ENCODE measurements at places on chromosomes 7 and 10.

GRCh38 chr10:59706851-59707797 is 2.5 kb downstream of the SLC16A9 start:
- no peak for DNase-seq

GRCh38 chr10:15735763-15736162 is 16.0 kb upstream of the ITGA8 start:
- no peak for DNase-seq

DNA sequence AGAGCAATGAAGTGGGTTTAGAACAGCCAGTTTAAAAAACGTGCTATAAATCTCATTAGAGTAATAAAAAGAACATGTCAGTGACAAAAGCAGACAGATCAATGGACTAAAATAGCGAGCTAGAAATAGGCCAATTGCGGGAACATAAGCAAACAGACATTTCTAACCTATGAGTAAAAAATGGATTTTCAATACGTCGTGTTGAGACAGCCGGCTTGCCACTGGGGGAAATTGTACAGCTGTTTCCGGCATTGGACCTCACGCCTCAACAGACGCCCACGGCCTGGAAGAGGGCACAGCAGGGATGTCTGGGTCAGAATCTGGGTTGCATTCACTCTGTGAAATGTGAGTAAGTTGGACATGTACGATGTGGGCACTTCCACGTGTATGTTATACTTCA is 92.9 kb downstream of the SVOPL start:
- no peak for DNase-seq

DNA sequence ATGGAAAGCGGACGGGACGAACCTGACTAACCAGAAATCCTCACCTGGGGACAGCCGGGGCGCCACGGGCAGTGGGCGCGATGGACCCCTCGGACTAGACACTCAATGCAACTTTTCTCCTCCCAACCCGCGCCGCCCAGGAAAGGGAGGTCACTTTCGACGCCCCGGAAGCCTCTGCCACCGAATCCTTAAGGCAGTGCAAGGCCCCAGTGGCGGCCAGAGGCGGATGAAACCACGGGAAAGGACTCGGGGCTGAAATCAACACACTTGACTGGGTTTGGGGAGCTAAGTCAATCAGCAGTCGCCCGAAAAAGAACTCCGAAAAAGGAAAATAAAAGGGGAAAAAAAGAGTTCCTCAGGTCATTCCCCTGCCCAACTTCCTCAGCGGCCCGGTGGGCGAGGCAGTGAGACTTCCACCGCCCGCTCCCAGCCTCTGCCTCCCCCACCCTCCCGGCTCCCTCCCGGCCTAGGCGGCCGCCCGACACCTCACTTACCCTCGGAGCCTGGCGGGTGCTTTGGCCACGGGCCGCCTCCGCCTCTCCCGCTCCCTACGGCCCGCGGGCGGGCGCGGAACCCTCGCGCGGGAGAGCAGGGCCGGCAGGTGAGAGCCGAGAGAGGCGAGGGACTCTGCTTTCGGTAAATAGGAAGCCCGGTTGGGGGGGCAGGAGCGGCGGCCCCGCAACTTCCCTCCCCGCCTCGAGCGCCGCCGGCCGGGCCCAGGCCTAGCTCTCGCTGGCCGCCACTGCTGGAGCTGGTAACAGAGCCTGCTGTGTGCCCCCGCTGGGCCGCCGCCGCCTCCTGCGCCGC is 518 bp downstream of the WAPL start:
- DNase-seq: no peak

DNA sequence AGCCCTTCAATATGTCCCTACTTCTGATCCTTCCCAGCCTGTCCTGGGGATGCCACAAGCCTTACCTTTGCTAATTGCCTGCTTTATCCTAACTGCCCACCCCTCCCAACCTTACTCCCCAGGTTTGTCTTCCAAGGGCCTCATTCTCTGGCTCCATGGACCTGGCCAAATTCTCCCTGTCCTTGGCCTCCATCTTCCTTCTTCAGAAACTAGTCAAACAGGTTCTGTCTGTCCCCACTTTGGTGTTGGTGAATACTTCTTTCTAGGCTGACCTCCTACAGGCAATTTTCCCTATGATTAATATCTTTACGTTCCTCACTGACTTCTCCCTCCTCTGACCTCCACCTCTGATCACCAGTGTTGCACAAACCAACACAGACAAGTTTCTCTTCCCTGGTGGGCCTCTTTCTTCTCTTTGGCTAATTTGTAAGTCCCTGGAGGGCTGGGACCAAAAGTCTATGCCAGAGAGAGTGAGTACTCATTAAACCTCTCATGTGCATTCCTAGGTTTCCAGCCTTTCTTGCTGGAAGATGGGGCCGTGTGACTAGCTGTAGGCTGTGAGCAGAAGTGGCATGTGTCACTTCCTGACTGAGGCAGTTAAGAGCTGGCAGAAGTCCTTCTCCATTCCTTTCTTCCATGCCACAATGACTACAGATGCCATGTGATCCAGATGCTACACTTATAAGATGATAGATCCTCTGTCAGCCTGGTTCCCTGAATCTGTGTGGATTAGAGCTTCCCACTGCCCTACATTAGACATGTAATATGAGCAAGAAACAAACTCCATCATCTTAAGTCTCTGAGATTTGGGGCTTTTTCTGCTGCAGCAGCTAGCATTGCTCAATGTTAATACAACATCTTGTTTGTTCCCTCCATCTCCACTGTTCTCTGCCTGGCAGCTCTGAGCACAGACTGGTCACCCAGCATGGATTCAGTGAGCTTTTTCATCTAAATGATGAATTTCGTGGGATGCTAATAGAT is 382.7 kb downstream of the RPS24 start:
- no peak for DNase-seq

DNA sequence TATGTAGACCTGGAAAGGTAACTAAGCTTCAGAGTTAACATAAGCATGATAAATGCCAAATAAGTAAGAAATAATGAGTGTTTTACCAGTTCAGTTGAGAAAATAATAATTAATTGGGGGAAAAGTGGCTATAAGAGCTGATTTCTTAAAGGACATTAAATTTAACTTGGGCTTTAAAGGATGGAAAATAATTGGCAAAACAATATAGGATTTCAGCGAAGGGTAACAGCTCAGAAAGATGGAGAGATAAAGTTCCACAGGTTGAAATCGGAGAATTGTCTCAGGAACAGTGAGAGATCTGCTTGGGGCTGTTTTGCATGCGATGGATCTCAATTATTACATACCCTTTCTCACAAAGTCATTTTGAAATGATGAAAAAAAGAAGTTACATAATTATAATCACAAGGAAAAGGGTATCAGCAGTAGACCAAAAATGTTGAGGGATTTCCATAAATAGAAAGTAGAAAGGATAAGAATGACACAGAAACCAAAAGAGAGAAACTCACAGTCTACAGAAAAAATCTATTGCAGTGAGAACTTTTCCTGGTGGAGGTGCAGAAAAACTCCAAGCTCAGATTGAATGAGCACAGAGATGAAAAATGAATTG is 40.1 kb upstream of the ITGB8 start:
- no peak for DNase-seq

DNA sequence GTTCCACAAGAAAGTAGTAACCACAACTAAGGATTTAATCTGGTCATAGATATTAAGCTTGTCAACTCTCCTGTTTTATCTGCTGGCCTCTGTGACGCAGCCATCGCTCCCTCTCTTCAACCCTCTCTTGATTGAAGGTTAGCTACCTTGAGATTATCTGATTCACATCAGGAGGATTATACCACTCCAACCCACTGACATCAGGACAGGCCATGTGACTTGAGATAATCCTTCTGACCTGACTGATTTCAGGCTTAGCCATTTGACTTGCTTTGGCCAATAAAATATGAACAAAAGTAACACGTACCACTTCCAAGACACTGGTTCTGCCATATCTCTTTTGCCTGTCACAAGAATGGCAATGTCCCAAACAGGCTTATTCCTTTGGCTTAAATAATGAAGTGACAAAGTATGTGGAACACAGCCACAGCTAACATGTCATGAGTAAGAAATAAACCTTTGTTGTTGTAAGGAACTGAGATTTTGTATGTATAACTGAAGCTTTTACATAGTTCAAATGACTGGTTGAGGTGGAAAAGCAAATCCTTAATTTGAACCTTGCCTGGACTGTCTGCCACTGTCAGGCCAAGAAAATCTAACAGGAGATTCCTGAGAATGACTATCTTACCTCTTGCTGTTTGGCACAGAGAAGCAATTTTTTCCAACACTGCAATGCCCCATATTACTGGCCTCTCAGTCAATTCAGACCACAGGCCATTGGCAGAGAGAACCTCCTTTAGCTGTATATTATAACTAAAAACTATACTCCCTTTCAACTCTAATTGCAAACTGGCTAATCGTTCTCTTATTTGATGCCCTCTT is 13.9 kb downstream of the ZNF438 start:
- DNase-seq: no peak

DNA sequence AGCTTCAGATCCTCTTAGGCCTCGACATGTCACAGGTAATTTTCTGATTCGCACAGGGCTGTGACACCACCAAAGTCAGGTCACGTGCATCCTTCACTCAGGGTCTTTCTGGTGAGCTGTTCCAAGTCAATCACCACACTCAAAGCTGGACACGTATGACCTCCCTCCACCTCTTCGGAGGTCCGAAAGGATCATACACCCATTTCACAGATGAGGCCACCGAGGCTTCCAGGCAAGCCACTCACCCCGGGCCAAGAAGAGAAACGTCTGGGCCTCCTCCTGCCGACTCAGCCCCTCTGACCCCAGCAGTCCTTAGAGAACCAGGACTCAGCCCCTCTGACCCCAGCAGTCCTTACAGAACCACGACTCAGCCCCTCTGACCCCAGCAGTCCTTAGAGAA is 74.6 kb downstream of the FOXL3 start:
- DNase-seq: no peak

- DNase-seq: no peak
Observed at GRCh38 chr7:43135129-43135528, 22.7 kb downstream of the HECW1 start.

DNA sequence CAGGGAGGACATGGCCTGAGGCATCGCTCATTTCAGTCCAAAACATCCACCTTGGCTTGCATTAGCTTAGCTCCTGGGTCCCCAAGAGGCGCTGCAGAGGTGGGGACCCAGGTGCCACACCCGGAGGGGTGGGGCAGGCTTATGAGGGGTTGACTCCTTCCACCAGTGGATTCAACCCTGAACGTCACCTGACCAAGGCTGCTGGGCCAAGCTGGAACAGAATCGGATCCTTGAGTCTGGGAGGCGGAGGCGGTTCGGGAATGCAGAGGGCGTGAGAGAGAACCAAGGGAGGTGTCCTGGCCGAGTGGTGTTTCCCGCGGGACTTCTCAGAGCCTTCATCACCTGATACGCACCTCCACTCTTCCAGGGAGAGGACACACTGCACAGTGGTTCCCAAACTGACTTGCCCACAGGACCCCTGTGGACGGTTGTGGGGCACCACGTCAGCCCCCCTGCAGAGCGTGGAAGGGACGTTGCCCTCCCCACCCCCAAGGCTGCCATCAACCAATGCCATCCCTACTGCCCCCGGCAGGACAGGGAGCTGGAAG is 4.5 kb upstream of the MICALL2 start:
- DNase-seq: no peak

DNA sequence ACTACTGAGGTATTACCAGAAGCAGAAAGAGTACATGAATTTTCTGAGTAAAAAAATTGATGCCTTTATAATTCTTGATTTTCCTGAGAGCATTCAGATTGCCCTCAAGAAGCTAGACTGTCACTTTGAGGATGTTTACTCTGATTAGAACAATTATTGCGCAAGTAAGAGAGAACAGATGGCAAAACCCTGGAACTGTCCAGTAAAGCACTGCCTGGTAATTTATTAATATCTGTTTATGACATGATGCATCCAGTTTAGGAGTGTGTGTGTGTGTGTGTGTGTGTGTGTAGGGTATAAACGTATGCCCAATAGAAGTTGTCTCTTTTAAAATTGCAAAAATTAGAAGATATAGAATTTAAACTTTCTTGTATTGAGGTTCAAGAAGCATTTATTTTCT is 379.7 kb downstream of the PHTF2 start:
- no peak for DNase-seq

- no peak for DNase-seq
Observed at GRCh38 chr7:108016841-108017775, 14.1 kb upstream of the LAMB1 start.

DNA sequence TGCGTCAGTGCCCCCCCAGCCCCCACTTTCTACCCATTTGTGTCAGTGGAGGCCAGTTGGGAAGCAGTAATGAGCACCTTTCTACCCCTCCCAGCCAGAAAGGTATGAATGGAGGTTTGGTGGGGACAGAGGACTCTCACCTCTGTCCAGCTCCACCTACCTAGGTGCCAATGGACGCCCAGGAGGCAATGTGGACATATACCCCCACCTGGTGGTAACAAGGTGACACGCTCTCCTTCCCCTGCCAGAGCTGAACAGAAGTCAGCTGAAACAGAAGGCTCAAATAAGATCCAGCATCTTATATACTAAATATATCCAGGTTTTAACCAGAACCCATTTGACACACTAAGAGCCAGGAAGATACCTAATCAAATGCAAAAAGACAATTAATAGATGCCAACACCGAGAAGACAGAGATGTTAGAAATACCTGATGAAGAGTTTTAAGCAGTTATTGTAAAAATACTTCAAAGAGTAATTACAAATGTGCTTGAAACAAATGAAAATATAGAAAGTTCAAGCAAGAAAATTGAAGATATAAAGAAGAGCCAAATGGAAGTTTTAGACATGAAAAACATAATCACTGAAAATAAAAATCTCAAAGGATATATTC is 18.4 kb upstream of the SORCS3 start:
- no peak for DNase-seq

DNA sequence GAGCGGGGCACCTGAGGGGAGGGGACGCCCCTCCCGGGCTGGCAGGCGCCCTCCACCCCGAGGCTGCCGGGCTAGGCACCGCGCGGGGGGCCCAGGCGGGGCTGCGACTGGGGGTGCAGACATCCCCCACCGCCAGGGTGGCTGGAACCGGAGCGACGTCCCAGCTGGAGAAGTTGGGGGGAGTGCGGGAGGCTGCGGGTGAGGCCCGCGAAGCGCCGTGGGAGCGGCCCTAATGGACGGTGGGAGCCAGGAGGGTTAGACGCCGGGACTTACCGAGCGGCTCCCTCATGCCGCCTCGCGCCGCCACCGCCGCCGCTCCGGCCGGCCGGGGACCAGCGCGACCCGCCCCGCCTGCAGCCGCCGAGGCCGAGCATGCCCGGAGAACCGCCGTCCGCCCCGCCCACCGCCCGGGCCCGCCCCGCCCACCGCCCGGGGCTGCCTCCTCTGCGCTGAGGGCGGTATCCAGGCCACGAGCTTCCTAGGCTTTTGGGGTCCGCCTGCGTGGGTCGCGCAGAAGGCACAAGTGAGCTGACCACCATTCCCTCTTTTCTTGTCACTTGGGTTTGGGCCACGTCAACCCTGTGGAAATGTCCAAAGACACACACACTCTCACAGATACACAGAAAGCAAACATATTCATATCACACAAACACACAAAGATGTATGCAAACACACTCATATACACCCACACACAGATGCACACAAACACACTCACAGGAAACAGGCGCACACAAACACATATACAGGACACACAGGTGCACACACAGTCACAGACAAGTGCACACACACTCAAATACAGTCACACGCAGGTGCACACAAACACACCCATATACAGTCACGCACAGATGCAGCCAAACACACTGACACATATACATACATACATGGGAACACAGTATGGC is at the start of gene JCAD:
Gene JCAD, minus strand, starts transcription at position 378 of the 899 bp plus-strand sequence. CDS start 11,774 bp downstream, outside the sequence.
- DNase-seq: peak; percentile 18

GRCh38 chr10:30596013-30596412 is 33.5 kb downstream of the LYZL2 start:
- DNase-seq: no peak

- no peak for DNase-seq
Observed at GRCh38 chr7:131365838-131366237, 38.2 kb downstream of the MKLN1 start.

GRCh38 chr10:45408421-45409319 is 34.7 kb downstream of the ALOX5 start:
- DNase-seq: no peak
